ENCODE measurements at places on chromosomes 3 and 15. TPM values are rescaled to one million over a fixed set of nuclear protein-coding genes. Genes with fewer than 3 reads are reported as not detected.
A peak's percentile ranks its signal among the peaks of the same experiment; 100 is the strongest.

- no peak for DNase-seq
These were observed 93.6 kb downstream of the P3H2 start for GRCh38 chr3:190027116-190027515.

DNA sequence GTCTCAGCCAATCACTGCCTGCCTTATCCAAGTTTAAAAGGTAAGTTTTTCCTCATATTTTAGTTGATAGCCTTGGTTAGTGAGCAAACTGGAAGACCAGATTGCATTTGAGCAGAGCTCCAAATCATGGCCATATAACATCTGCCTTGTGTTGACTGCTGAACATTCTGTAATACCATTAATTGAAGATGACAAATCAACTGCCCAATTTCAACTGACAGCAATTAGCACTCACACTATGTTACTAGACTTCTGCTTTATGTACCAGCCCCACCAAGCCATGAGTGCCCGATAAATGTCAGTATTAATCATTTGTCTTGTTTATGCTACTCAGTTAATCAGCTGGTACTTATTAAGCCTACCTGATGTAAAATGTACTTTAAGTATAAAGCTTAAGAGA is 83.1 kb downstream of the CGGBP1 start:
- DNase-seq, result no peak

GRCh38 chr3:97264180-97264579 is 449.8 kb downstream of the EPHA6 start:
- DNase-seq, result no peak

GRCh38 chr3:158295771-158296170 is 185.9 kb downstream of the RSRC1 start:
- DNase-seq, result no peak

- no peak for DNase-seq
These were observed 9.2 kb upstream of the STT3B start for GRCh38 chr3:31523543-31523942.

GRCh38 chr3:17179381-17180205 is 294.8 kb downstream of the PLCL2 start:
- DNase-seq, result peak; percentile 67

DNA sequence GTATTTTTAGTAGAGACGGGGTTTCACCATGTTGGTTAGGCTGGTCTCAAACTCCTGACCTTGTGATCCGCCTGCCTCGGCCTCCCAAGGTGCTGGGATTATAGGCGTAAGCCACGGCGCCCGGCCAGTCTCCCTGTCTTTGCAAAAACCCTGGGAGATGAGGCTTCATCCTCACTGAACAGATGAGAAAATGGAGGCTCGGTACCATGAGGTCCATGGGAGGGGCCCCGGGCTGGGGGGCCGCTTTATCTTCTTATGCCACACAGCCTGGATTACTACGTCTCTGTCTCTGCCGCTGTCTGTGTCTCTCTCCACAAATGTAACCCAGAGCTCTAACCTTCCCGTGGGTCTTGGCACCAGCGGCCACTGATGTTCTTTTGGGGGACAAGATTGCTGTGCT is 39.1 kb downstream of the ABTB1 start:
- no peak for DNase-seq

DNA sequence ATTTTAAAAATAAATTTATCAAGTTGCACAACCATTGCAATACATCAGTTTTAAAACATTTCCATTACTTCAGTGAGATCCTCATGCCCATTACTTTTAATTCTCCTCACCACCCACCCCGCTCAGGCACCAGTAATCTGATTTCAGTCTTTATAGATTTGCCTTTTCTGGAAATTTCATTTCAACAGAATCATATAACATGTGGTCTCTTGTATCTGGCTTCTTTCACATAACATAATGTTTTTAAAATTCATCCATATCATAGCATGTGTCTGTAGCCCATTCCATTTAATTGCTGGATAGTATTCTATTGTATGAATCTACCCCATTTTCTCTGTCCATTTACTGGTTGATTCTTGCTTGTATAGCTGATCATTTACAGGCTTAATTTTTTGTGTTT is 110.3 kb upstream of the TMEM108 start:
- DNase-seq, result no peak

DNA sequence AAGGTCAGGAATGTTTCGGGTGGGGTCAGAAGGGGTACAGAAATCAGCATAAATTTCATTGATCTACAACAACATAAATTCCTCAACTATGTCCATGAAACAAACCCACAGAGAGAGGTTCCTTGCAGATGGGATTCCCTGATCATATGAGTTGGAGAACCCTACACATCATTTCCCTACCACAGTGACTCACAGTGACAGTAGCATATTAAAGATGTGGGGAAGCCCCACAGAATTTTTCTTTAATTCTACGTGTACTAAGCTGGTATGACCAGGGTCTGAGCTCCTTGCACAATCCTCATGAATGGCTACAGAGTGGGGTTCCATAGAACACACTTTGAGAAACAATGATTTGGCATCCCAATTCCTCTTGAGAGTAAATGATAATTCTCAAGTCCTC is 116.9 kb upstream of the RAD18 start:
- DNase-seq, result no peak

DNA sequence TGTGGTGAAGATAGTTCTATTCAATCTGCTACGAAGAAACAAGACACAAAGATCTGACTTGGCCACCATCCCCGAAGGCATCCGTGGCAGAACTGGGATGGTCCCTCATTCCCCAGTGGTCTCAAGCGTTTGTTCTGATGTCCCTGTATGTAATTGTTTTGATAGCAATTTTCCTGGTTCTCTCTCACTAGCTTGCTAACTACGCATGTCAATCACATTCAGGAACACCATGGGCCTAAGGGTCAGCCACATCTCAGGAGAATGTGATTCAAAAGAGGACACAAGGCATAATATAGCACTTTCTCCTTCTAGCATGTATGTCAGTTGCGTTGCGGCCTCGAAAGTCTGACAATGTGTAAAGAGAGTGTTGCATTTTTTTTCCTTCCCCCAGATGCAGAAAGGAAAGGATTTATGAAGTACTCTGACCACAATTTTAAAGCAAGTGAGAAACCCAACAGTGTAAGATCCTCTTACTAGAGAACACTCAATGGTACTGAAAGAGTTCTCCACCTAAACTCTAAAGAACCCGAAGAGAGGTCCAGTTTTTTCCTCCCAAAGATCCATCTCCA is 32.0 kb upstream of the TCF12 start:
- DNase-seq, result no peak

DNA sequence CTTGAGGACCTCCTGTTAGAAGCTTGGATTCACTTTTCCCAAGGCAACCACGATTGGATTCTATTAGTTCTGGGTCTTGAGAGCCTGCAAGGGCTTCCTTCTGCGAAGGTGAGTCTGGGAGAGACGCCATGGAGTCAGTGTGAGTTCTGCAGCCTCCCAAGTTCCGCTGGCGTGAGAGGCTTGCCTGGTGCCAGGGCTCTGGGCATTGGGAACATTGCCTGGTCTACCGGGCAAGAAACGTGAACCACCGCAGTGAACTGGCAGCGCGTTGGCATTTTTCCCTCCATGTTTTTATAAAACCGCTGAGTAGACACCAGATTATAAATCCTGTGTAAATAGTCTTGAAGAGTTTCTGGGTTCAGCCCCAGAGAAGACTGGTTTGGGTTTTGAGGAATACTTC is 160.9 kb downstream of the IGF1R start:
- DNase-seq, result no peak

- DNase-seq, result no peak
These were observed 132.3 kb downstream of the CHCHD6 start for GRCh38 chr3:126836220-126836860.

DNA sequence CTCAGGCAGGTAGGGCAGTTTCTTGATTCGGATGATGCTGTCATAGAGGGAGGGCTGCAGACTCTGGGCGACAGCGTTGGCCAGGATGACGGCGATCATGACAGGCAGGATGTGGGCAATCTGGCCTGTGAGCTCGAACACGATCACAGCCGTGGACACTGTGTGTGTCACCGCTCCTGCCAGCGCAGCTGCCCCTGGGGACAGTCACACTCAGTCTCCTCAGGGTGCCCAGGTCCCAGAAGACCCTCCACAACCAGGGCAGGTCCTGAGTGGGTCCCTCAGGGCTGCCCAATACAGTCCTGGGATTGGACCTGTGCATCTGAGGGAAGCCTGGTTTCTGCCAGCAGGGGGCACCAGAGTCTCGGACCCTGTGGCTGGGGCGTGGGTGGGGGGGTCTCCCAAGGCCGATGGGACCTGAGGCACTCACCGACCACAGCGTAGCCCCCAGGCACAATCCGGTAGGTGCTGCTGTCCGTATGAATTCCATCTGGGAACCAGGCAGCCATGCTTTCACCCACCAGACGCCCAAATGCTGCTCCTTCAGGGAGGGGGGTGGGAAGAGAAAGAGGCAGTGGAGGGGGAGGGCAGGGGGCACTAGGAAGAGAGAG is 7.2 kb downstream of the CLCN2 start:
- DNase-seq, result no peak

GRCh38 chr3:194556086-194557056 is 69.6 kb upstream of the ATP13A3 start:
- no peak for DNase-seq

DNA sequence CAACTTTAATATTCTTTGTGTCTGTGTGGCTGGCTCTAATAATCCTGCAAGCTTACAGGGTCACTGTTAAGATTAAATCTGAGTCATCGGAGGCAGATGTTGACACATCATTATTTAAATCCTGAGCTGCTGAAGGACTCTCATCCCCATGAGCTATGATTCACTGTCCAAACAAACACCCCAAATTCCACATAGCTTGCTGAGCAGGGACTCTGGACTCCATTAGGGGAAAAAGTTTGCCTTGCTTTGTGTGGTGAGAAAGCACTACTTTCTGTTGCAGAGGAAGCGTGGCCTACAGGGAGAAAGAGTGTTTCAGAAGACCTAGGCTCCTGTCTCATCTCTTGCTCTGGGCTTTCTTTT is 213.7 kb downstream of the PDCD6IP start:
- no peak for DNase-seq

- no peak for DNase-seq
These were observed 518.0 kb upstream of the NR2F2 start for GRCh38 chr15:95812491-95812890.

- DNase-seq, result no peak
These were observed 323.4 kb downstream of the CHST2 start for GRCh38 chr3:143442814-143443447.

DNA sequence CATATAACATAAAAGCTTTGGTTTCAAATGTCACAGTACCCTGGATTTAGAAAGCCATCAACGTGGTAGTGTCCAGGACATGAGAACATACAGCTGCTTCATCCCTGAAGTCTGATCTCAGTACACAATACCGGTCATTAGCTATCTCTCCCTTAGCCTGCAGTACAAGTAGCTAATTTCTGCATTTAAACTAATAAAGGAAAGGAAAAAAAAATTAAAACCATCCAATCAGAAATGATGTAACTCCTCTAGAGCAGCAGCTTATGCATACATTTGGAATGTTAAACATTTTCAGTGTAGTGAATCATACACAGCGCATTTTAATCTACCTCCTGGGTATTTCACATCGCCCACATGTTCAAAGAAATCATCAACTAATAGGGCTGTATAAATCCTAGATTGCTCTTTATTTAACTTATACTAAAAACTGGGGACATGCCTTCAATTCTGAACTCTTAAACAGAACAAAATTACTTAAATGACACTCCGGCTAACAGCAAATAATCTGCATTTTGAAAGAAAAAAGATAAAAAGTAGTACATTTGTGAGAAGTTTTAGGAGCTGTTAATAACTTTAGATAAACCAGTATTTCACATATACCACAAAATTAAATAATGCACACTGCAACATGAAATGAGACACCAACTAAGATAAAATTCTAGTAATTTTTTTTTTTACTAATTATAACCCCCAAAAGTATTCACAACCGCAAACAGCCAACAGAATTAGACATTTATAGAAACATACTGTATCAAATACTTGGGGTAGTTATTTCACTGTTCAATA is 3.7 kb downstream of the IGF2BP2 start:
- DNase-seq, result no peak

DNA sequence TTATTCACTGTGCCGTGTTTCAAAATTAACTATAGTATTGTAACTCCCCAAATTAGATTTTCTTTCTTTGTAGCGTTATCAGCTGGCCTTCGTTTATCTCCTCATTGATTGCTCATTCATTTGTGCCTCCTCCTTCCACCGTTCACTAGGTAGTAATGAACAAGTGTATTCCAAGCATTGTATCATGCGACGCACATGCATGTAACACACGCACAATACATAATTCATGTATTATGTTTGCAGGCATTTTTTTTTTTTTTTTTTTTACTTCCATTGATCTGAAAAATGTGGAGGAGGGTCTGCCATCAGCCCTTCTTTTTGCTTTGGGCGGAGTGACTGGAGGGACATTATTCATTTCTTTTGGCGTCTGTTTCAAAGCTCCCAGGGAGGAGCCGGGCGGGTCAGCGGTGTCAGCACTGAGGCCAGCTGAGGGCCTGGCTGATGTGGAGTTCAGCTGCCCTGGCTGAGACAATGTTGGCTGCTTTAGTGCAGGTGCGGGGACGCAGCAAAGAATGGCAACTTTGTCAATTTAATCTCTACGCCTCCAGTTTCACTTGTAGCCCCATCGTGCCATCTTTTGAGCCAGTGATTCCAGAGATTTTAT is 107.0 kb downstream of the MCTP2 start:
- DNase-seq, result no peak

DNA sequence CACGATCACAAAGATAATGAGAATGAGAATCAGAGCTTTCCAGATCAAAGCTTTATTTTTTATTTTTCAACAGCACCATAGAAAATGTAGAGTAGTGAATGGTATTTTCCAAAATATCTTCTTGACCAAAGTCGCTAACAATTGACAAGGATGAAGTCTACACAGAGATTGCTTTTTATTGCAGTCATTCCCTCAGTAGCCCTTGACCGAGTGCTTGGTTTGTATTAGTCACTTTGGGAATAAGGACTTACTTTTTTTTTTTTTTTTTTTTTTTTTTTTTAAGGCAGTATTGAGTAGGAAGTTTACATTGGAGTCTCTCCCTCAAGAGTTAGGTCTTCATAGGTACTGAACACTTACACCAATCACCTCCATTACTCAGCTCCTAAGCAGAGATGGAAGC is 39.8 kb downstream of the THRB start:
- no peak for DNase-seq

GRCh38 chr15:49279521-49280456 is 109.7 kb downstream of the GALK2 start:
- no peak for DNase-seq

GRCh38 chr3:145865399-145866018 is 295.5 kb downstream of the PLOD2 start:
- DNase-seq, result no peak

The CERS3 gene
- total RNA-seq, result 0.28 TPM

The BUB1B gene
- total RNA-seq, result 24.0 TPM

The ZNF592 gene
- total RNA-seq, result 10.2 TPM

The EMC7 gene
- 47.1 TPM for total RNA-seq

The SPATA12 gene
- not detected for total RNA-seq

The SCAMP5 gene
- 56.0 TPM for total RNA-seq

The GPR149 gene
- total RNA-seq, result 1.8 TPM

The NTRK3 gene
- 49.5 TPM for total RNA-seq

All from spinal cord (tissue), 10 donors.